Stimulated activated CD4-positive, alpha-beta T cell treated with anti-CD3 and anti-CD28 coated beads, Interleukin-1b, Interleukin-23, amount 100 ng/mL, for 4 hours (primary cell): ENCODE measurements at places on chromosomes 5 and 9.

- DNase-seq = no peak
Observed at GRCh38 chr9:123395689-123396511, 39.9 kb downstream of the CRB2 start.

DNA sequence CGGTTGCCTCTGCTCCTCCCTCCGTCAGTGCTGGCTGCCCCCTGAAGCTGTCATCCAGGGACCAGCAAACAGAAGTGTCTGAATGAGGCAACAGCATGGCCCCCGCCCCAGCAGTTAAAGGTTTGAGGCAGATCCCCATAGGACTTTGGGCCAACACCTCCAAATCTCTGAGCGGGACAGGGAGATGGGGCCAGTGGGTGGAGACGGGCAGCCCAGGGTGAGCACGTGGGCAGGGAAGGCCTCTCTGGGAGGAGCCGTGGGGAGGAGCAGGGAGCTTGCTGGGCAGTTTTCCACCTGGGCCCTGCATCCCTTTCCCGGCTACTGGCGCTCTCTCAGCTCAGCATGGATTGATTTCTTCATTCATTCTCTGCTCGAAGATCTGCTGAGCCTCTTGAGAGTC, 39.1 kb upstream of the NOTCH1 start:
- DNase-seq = no peak

DNA sequence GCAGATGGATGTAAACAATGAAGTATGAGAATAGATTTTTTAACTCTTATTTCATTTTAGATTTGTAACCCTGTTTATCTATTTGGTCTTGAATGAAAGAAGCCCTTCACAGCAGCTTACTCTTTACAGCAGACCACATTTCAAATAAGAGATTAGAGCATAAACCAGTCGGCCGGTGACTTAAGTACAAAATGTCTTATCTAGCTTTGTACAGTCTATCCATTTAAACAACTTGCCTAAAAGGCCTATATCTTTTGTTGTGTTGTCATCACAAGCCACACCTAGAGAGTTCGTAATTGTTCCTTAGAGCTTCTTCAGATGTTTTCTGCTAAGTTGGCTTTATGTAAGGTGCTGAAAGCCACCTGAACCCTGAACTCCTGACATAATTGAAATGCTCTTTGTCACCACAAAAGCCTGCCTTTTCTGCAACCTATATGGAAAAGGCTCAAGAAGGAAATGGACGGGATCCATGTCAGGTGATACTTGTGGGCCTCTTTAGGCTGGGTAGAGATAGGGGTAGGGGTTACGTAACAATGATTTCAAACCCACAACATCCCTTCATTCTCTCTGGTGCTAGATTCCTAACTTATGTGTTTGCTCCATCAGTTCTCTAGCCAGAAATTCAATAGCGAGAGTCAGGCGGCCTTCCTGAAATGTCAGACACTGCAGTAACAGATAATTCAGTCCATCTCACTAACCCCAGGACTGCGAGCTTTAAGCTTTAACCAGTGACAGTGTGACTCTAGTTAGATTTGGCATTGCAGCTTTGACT, 162.5 kb downstream of the CD180 start:
- no peak for DNase-seq

- no peak for DNase-seq
Observed at GRCh38 chr5:169569513-169569912, 14.1 kb upstream of the SPDL1 start.

GRCh38 chr5:165631235-165631634, 2125.8 kb downstream of the MAT2B start:
- DNase-seq = no peak

DNA sequence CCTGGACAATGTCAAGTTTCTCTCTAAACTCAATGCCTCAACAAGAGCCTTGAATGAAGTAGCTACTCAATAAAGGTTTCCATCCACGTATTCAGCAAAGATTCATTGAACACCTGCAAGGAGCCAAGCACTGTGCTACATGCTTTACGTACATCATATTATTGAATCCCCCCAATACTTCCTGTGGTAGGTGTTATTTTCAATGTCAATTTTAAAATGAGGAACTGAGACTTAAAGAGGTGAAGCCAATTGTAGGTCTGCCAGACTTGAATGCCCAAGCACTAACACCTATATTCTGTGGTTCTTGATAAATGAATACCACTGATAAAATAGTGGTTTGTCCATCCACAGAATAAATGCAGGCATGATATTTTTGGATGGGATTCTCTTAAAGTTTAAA, 162.3 kb downstream of the DRD1 start:
- no peak for DNase-seq

GRCh38 chr5:74096325-74096724, 470.3 kb downstream of the ARHGEF28 start:
- DNase-seq = no peak

- no peak for DNase-seq
Observed at GRCh38 chr5:141715346-141715905, 33.4 kb upstream of the ARAP3 start.
